ENCODE measurements at places on chromosomes 7 and 10.

GRCh38 chr7:92758796-92759431 is 77.5 kb downstream of the CDK6 start:
- DNase-seq: no peak

- no peak for DNase-seq
Observed at GRCh38 chr7:17038783-17039170, 157.0 kb upstream of the AGR3 start.

DNA sequence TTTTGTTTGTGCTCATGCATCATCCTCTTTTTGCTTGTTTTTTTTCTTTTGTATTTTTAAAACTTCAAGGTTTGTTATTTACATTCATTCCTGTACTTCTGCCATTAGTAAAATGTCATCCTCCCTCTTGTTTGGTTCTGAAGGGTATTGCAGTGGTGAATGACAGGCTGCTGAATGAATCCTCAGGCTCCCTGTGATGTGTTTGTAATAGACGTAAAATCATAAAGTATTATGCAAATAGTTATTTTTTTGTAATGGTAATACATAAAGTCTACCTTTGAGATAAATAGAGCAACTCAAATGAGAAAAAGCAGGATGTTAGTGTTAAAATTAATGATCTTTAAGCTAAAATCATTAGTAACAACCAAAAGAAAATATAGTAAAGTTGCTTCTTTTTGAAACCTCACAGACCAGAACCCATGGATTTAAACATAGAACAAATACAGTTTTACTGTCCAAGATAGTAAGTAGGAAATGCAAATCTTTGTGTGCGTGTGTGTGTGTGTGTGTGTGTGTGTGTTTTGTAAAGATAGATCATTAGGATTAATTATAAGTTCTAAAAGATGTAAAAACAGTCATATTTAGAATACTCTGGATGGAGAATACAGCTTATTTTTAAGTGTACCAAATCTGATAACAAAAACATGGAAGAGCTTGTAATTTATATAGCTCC is 4.5 kb downstream of the GLCCI1 start:
- DNase-seq: no peak

DNA sequence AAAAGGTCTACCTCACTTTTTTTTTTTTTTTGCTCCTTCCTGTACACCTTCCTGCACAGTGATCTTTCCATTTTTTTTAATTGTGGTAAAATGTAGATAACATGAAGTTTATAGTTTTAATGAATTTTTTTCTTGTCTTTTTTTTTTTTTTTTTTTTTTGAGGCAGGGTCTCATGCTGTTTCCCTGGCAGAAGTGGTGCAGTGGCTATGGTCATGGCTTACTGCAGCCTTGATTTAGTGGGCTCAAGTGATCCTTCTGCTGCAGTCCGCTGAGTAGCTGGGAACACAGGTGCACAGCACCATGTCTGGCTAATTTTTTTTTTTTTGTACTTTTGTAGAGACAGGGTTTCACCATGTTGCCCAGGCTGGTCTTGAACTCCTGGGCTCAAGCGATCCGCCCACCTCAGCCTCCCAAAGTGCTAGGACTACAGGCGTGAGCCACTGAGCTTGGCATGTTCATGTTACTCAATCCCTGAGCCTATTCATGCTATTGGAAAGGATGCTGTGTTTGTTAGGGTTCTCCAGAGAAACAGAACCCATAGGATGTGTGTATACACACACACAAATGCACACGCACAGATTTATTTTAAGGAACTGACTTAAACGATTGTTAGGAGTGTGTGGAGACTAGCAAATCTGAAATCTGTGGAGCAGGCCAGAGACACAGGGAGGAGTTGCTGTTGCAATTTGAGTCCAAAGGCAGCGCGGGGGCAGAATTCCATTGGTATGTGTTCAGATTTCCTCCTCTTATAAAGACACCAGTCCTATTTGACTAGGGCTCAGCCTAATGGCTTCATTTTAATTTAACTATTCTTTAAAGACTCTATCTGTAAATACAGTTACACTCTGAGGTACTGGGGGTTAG is 29.1 kb downstream of the GALNT11 start:
- DNase-seq: no peak

DNA sequence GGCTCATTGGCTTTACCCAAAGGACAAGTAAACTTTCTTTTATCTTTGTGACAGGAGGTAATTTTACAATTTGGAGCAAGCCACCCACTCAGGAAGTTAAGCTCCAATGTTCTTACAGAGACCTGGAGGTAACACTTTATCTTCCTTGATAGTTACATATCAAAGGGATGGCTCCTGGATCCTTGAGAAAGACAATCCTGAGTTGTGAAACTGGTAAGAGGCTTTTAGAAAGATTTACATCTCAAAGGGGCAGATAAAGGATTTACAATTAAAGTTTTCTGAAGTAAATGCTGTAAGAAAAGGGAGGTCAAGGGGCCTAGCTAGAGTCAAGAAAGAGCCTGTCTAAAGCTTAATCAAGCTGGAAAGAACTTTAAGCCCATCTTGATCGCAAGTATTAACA is 124.4 kb upstream of the ZNF804B start:
- DNase-seq: no peak

DNA sequence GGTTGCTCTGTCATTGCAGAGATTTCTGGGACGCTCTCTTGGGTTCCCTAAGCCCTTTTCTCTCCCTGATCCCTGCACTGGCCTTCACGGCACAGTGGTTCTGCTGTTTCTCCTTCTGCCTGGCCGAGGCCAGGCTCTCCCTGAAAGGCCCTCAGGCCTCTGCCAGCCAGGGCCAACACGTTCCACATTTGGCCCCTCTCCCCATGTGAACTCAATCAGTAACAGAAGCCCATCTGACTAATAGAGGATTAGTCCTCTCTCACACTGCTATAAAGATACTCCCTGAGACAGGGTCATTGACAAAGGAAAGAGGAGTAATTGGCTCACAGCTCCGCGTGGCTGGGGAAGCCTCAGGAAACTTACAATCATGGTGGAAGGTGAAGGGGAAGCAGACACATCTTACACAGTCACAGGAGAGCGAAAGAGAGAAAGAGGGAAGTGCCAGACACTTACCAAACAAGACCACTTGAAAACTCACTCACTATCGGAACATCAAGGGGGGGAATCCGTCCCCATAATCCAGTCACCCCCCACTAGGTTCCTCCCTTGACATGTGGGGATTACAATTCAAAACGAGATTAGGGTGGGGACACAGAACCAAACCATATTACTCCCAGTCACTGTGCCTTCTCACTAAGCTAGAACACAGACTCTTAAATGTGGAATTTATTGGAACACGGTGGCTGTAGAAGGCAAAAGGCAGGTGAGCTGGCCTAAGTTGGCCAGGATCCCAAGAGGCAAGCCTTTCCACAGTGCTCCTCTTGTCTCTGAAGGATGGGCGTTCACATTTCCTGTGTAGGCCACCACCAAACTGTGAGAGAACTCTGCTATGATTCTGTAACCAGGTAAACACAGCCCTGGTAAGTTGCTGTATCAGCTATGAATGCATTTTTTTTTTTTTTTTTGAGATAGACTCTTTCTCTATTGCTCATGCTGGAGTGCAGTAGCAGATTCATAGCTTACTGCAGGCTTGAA is 8.8 kb downstream of the FZD8 start:
- DNase-seq: no peak

DNA sequence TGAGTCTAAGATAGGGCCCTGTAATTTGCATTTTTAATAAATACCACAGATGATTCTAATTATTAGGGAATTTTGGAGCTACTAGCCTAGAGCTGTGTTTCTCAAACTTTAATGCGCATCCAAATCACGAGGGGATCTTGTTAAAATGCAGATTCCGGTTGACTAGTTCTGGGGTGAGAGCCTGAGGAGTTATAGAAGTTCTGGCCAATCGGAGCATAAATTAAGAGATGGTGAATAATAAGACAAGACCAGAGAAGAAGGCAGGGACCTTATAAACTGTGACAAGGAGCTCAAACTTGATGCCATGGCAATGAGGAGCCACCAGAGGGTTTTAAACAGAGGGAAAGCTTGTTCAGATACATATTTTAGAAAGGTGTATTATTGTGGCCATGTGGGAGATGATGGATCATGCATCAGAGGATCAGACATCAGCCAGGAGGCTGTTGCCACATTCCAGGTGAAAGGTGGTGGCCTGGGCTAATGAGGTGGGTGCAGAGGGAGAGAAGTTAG is 29.7 kb upstream of the TLX1 start:
- DNase-seq: no peak

DNA sequence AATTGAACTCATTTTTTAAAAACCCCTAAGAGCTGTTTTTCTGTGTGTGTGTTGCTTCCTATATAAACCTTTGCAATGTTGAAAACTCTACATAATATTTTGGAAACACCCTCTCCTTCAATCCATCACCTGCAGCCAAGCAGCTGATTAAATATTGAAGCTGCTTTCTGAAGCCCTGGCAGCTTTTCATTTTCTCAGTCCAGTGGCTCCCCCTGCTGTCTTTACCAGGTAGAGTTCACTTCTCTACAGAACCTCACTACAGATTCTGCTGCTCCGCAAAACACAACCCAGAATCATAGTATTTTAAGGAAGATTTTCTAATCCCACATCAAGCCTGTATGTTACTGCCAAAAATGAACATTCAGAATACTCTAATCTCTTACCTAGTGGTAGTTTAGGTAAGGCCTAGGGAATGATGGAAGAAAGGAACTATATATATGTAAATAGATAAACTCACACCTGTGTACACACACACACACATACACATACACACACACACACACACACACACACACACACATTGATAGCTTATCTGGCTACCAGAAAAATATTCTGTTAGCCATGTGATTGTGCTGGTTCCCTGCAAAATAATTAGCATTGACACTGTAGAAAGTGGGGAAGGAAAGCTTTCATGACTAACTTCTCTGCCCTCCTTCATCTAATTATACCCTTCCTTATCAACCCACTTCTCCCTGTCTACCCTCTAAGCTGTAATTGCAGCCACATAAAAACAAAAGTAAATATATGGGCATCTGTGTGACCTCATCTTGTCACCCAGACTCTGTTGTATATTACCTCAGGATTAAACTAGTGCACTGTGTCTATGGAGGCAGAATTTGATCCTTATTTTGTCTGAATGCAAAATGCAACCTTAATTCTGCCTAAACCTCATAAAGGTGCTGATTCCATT is 229.5 kb upstream of the FZD1 start:
- DNase-seq: no peak

- DNase-seq: no peak
Observed at GRCh38 chr10:60943316-60944057, 498 bp downstream of the RHOBTB1 start.

- no peak for DNase-seq
Observed at GRCh38 chr10:115432188-115432819, 339.1 kb downstream of the ATRNL1 start.

GRCh38 chr7:4003503-4003902 is 678.6 kb upstream of the FOXK1 start:
- no peak for DNase-seq

- no peak for DNase-seq
Observed at GRCh38 chr7:52876402-52876801, 159.0 kb upstream of the POM121L12 start.

DNA sequence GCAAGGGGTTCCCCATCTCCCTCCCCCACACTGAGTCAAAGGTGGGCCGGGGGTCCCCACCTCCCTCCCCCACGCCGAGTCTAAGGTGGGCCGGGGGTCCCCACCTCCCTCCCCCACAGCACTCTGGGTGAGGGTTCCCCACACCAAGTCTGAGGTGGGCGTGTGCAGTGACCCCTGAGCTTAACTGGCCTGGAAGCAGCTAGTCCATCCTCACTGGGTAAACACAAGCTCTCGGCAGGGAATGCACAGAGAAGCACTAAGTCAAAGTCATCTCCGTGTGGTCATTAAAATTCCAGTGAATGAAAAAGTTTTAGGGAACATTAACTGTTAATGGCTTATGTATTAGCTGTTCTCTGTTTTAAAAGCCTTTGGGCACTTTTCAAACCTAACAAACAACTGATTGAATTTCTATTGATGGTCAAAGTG is 43.7 kb upstream of the PRKAR1B start:
- DNase-seq: no peak

DNA sequence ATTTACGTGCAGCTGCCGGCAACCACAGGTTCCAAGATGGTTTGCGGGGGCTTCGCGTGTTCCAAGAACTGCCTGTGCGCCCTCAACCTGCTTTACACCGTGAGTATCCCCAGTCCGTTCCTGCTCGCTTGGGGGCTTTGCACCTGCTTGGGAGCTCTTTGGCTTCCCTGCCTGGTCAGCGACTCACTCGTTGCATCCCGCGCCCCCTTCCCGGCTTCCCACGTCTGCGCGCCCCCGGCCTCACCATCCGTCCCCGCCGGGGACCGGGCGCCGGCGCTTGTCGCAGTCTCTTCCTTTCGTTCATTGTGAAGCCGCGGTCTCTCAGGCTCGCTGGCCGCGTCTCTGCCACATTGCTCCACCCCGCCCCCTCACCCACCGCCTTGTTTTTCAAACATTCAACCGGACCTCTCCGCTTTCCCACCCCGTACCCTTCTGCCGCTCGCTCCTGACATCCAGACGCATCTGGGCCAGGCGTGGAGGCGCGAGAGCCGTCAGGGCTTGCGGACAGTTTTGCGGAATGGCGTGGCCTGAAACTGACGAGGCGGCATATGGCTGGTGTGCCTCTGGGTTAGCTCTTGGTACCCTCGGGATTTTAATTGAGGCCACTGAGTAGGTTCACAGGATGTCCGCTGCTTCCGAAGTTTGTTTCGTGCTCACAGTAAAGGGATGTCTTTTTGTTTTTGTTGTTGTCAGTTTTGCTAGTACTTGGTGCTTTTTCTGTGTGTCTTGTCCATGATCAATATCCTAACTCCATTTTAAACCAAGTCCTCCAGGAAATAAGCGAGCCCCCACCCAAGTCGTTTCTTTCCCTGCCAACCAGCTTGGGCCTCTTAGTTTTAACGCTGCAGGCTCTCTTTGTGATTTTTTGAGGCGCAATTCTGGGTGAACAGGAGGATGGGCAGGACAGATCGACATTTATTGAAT is 639 bp downstream of the TSPAN13 start:
- DNase-seq: no peak

DNA sequence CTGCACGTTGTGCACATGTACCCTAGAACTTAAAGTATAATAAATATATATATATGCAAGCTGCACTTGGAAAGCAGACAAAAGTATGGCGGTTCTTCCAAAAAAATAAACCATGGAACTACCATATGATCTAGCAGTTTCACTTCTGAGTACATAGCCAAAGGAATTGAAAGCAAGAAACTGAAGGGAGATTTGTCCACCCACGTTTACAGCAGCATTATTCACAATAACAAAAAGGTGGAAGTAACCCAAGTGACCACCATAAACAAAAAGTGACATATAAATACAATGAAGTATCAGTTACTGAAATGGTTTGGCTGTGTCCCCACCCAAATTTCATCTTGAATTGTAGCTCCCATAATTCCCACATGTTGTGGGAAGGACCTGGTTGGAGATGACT is 525.3 kb upstream of the CELF2 start:
- no peak for DNase-seq

- no peak for DNase-seq
Observed at GRCh38 chr7:68671046-68671445, 927.2 kb upstream of the AUTS2 start.

DNA sequence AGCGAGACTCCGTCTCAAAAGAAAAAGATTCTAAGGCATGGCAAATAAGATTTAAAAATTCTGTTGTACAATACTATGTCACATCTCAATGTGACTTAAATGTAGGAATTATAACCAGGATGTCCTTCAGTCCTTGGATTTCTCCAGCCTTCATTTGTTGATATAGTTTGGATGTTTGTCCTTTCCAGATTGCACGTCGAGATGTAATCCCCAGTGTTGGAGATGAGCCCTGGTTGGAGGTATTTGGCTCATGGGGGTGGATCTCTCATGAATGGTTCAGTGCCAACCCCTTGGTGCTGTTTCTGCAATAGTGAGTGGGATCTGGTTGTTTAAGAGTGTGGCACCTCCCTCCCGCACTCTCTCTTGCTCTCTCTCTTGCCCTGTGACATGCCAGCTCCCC is 12.8 kb upstream of the ACHE start:
- DNase-seq: no peak

All from activated T-helper 1 cell treated with anti-CD3 and anti-CD28 coated beads, Interleukin-2, amount 50 U/mL, for 16 hours (primary cell).